Calu3 (cell line): ENCODE measurements at places on chromosomes 1 and 21. TPM values are rescaled to one million over a fixed set of nuclear protein-coding genes. Genes with fewer than 3 reads are reported as not detected.
A peak's percentile ranks its signal among the peaks of the same experiment; 100 is the strongest.

- no peak for DNase-seq
Observed at GRCh38 chr1:240363315-240363714, 248.6 kb downstream of the GREM2 start.

GRCh38 chr1:99365141-99365540 is 100.8 kb downstream of the PLPPR4 start:
- no peak for DNase-seq

AK4 gene
- 39.6 and 49.9 TPM in 2 replicates for total RNA-seq

- peak; percentile 80 for DNase-seq
Observed at GRCh38 chr1:205536759-205537361, 32.4 kb downstream of the CDK18 start.
